ENCODE measurements at places on chromosomes 13 and 19.
A peak's percentile ranks its signal among the peaks of the same experiment; 100 is the strongest.

DNA sequence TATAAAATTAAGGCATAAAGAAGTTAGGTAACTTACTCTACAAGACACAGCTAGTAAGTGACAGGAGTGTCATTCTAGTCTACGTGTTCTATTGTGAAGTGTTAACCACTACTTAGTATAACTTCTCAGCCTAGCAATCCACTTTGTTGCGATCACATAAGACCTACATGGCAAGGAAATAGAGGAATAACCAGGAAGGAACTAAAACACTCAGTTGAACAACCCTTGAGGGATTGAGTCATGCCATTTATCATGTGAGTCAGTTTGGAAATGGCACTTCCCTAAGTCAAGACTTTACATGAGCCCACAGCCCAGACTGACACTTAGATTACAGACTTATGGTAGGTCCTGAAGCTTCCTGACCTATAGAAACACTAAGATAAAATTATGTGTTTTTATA lies 279.5 kb upstream of the PCDH20 start:
- no peak for DNase-seq

DNA sequence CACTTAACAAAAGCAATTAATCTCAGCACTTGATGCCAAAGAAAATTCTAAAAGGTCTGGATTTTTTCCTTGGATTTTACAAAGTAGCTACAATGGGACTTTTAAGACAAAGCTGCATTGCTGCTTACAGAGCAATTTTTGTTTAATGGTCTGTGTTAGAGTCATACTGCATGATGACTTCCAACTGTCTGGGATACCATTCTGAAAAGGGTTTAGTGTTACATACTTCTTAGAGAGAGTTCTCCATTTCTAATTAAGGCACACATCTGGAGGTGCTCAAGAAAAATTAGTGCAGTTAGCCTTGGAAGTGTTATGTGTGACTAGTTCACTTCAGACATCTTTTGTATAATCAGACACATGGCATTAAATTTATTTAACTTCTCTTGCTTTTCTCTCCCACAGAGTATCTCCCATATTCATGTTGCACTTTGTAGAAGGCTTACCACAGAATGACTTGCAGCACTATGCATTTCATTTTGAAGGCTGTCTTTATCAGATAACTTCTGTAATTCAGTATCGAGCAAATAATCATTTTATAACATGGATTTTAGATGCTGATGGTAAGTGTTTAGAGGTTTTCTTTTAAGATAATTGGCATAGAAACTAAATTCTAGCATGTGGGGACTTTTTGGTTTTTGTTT lies 35.1 kb downstream of the USPL1 start:
- DNase-seq, result no peak

DNA sequence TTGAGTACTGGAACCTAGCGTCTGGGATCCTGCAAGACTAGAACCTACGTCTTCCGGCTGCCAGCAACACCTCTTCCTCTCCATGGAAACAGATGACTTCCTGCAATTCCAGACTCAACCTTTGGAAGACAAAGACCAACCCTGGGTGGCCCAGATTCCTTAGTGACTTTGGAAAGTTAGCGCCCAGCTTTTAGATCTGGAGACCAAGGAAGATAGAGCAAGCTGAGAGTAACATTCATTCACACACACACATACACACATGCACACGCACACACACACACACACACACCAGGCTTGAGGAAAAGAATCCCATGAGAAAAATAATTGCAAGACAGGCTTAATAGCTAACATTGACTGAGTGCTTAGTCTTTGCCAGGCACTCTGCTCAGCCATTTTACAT lies 788.9 kb downstream of the UQCRFS1 start:
- DNase-seq, result no peak

- no peak for DNase-seq
These were observed 16.9 kb upstream of the MYCBP2 start for GRCh38 chr13:77343841-77344240.

- DNase-seq, result no peak
These were observed 374.0 kb downstream of the IRS2 start for GRCh38 chr13:109412283-109412901.

GRCh38 chr13:19713186-19713965 lies 69.4 kb downstream of the PSPC1 start:
- no peak for DNase-seq

- DNase-seq, result no peak
These were observed 17.2 kb upstream of the CYSLTR2 start for GRCh38 chr13:48636550-48636949.

GRCh38 chr13:108897955-108898354 lies 268.5 kb downstream of the MYO16 start:
- DNase-seq, result no peak

GRCh38 chr13:32737679-32738078 lies 151.4 kb downstream of the PDS5B start:
- DNase-seq, result no peak

DNA sequence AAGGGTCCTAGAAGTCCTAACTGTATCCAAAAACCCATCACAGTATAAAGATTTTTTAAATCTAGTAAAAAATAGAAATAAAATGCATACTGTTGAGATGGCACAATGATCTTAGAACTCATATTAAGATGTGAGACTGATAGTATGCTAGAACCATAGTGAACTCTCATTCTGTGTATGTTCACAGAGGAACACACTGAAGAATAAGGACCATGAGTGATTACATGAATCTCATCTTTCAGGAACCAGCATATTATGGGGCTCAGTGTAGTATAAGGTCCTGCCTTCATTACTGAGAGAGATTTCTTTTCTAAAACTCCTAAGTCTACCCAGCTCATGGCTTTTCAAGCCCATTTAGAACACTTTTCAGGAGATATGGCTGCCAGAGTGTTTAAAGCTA lies 59.8 kb upstream of the RFC3 start:
- DNase-seq, result no peak

- DNase-seq, result no peak
These were observed 35.1 kb upstream of the ZNF808 start for GRCh38 chr19:52492201-52492993.

- peak; percentile 94 for DNase-seq
These were observed at the start of gene ZNF709 for GRCh38 chr19:12484371-12485051. Gene ZNF709 (minus strand): TSS chr19:12484816. CDS start chr19:12484657, 159 bp downstream.

GRCh38 chr19:46944123-46944748 lies 75.4 kb upstream of the NPAS1 start:
- DNase-seq, result no peak

DNA sequence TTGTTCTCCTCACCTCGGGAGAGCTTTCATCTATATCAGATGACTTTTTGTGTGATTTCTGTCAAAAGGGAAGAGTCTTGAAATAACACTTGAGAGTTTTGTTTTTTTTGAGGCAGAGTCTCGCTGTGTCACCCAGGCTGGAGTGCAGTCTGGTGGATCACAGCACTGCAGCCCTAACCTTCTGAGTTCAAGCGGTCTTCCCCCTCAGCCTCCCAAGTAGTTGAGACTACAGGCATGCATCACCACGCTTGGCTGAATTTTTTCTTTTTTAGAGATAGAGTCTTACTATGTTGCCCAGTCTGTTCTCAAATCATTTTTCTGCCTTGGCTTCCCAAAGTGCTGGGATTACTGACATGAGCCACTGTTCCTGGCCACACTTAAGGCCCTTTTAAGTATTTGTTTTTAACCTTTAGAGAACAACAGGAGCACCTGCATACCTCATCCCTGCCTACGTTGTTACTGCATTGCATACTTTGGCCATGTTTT lies 11.4 kb downstream of the NDFIP2 start:
- DNase-seq, result no peak

DNA sequence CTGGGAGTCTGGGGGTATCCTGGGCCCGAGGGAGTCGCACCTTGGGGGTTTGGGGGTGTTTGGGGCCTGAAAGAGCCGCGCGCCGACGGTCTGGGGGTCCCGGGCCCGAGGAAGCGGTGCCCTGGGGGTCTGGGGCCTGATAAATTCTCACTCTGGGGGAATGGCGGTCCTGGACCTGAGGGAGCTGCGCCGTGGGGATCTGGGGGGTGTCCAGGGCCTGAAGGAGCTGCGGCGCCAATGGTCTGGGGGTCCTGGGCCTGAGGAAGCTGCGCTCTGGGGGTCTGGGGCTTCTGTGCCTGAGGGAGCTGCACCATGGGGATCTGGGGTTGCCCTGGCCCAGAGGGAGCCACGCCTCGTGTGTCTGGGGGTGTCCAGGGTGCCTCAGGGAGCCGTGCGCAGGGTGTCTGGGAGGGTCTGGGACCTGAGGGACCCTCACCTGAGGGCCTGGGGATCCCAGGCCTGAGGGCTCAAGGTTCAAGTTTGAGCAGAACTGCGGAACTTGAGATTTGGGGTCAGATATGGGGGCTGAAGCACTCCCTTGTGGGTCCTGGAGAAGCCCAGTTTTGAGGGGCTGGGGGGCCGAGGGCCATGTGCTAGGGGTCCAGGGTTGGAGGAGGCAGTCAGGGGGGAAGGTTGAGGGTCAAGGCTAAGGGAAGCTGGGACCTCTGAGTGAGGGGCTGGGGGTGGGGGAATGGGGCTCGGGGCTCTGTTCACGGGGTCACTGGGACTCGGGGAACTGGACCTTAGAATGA lies 1.1 kb downstream of the HDGFL2 start:
- DNase-seq, result no peak

DNA sequence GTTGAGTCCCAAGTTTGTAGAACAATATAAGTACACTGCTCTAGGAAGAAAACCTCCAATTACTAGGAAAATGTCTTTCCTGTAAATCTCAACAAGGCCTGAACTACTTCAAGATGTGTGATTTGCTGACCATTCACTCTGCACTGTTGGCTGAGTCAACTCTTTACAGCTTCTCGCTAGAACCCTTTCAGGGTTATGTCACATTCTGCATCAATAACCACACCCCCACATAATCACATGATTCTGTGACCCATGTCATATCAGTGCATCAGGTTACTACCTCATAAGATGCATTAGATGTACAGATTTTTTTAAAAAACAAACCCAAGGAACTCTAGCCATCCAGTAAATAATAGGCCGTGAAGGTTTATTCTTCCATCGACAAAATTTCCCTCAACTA lies 16.1 kb upstream of the DCLK1 start:
- DNase-seq, result no peak

DNA sequence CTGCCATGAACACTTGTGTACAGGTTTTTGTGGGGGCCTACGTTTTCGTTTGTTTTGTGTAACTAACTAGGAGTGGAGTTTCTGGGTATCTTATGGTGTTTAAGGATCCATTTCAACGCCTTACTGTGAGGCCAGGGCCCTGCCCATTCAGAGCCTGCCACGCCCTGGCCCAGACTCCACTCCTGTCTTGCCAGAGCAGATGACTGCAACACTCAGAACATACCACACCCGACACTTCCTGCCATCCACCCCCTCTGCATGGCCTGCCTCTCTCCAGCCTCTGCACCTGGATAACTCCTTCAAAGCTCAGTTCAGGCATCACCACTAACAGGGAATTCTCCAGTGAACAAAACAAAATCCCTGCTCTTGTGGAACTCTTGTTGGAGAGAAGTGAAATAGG lies 43.2 kb downstream of the RGCC start:
- no peak for DNase-seq

GRCh38 chr13:95361686-95362085 lies 60.4 kb upstream of the ABCC4 start:
- no peak for DNase-seq

- no peak for DNase-seq
These were observed 71.5 kb upstream of the ARHGEF7 start for GRCh38 chr13:111043575-111043982.

GRCh38 chr19:14394167-14394566 lies 12.9 kb downstream of the ADGRE5 start:
- DNase-seq, result no peak

- no peak for DNase-seq
These were observed 132.5 kb upstream of the ZNF91 start for GRCh38 chr19:23527797-23528196.

Data from ascending aorta (tissue), 2 donors.